ENCODE measurements at places on chromosomes 1 and 21.

- no peak for DNase-seq
These were observed 243.7 kb upstream of the SNX7 start for GRCh38 chr1:98417820-98418219.

DNA sequence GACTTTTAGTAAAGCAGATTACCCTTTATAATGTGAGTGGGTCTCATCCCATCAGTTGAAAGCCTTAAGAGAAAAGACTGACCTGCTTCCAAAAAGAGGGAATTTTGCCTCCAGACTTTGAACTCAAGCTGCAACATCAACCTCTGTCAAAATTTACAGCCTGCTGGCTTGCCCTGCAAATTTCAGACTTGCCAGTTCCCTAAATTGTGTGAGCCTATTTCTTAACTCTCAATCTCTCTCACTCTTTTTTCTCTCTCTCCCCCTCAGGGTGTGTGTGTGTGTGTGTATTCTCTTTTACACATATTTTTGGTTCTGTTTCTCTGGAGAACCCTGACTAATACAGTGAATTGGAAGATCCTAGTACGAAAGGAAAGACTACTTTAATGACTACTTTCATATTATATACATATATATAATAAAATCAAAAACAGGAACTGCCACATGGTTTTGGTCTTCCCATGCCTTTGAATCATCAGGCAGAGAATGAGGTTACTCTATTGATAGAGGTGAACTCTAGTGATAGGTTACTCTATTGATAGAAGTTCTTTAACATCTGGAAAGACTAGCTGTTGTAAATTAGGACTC lies 6.4 kb downstream of the OR2C3 start:
- DNase-seq = no peak

GRCh38 chr1:202056644-202057334 lies 46.4 kb downstream of the ELF3 start:
- no peak for DNase-seq

- DNase-seq = no peak
These were observed 101.4 kb downstream of the PLPPR5 start for GRCh38 chr1:98903261-98903660.

DNA sequence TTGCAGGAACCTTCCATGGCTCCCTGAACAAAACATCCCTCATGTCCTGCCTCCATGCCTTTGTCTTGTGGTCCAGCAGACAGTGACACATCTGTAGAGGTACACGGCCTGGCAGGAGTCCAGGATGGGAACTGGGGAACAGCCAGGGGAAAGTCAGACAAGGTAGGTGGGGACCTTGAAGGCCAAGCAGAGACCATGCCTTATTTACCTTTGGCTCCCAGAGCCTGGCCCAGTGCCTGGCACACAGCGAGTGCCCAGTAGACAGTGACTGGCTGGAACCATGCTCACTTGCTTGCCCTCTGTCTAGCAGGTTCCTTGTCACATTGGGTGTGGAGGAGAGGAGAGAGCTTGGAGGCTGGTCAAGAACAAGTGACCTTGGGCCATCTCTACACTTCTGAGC lies 81.0 kb downstream of the BCAR3 start:
- DNase-seq = no peak

DNA sequence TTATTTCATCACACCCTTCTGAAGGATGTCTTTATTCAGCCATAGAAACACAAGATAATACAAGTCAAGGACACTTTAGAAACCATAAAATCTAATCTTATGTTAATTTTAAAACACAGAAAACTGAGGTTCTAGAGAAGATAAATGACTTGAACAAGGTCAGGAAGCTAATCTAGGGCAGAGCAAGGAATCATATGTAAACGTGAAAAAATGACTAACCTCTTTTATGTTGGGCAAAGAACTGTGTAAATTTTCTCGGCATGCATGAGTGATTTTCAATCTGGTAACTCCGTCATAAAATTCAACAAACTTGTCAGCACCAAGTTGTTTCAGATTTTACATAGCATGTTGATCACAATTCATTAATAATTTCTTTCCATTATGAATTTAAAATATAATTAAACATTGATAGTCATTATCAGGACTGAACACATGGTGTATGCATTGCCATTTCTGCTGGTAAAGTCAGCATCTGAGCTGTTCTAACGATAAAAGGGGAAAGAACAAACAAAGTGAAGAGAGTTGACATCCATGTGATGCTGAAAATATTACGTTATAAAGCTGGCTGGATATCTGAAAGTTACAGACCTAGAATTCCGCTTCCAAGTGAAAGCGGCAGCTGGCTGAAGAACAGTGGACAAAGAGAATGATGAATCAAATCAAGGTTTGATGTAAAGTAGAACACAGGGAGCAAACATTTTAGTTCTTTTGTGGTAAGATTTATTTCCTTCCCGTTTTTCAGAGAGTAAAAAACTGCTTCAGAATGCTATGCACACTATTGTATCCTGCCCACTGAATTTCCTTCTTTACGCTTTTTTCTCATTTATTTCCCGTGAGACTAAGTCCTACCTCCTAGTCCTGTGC lies 1037.4 kb upstream of the TMPRSS15 start:
- DNase-seq = no peak

- no peak for DNase-seq
These were observed 90.5 kb downstream of the CDC42BPA start for GRCh38 chr1:227227761-227228160.

DNA sequence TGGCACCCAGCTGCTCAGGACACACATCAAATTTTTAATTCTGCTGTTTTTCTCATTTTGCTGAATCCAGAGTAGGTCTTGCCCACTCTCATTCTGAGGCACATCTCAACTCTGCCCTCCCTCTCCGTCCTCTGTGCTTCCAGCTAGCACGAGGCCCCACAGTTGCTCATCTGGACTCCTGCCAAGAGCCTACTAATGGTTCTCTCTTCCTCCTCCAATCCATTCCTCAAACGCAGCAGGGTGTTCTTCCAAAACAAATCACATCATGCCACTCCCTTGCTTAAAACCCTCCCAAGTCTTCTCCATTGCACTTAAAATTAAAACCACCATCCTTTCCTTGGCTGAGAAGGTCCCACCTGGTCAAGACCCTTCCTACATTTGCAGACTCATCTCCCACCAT lies 49.8 kb upstream of the SCAF4 start:
- DNase-seq = no peak
